CD4-positive, alpha-beta T cell treated with Interleukin-10 for 1 hour (primary cell): ENCODE measurements at places on chromosomes 5 and 9.

- no peak for DNase-seq
Observed at GRCh38 chr5:119721775-119722174, 92.4 kb downstream of the FAM170A start.

DNA sequence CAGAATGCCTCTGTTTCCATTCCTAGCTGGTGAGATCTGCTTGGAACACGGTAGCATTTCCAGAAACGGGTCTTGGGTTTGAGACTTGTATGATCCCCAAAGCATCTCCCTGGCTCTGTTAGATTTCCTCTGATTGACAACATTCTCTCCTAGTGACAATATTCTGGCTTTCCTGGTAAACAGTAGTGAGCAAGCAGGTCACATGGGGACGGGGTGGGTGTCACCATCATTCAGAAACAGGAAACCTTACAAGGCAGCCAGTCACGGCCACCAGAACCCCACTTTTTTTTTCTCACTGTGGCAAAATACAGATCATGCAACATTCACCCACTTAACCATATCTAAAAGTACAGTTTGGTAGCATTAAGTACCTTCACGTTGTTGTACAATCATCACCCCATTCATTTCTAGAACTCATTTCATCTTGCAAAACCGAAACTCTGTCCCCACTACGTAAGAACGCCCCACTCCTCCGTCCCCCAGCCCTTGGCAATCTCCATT, 90.1 kb upstream of the LMX1B start:
- DNase-seq: peak; percentile 47

DNA sequence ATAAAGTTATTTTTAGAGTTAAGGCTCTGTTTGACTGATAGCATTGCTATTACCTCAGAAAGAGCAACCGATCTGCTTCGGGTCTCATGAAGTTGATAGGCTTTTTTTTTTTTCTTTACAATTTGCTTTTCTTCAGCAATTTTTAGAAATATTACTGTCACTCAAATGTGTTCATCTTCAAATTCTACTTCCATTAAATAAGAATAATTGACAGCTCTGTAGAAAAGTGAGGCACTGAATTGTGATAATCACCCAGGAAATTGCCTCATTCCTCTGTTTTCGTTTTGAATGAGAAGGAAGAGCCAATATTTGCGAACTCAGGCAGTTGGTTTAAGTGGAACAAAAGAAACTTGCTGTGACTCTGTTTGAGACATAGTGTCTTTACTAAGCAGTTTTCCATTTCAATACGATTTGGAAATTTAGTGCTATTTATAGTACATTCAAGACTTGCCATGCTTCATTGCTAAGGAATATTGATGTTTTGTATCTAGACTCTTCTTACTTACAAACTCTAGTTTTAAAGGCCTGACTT, 700.5 kb upstream of the CDH10 start:
- DNase-seq: no peak

DNA sequence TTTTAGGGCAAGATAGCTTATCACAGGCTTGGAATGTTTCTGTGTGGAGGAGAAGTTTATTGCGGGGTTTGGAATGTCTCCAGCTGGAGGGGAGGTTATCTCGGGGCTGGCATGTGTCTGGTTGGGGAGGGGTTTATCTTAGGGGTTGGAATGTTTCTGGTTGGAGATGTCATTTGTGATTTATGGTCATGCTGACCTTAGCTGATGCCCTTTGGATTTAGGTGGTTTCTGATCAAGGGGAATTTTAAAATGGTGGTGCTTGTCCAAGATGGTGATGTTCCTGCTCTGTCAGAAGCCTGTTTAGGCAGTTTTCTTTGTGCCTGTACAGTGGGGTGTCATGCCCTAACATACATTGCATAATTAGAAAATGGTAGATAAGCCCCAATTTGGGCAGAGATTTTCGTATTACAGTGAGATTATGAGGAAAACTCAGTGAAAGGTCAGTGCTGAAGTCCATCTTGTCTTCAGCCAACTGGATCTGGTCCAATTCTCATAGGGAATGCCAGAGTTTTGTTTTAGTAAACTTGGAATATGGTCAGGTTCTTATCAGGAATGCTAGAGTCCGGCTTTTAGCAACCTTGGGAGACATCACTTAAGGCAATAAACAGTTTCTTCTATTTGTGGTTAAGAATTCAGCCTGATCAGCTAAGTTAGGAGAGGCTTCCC, 14.3 kb downstream of the CDK20 start:
- DNase-seq: no peak

DNA sequence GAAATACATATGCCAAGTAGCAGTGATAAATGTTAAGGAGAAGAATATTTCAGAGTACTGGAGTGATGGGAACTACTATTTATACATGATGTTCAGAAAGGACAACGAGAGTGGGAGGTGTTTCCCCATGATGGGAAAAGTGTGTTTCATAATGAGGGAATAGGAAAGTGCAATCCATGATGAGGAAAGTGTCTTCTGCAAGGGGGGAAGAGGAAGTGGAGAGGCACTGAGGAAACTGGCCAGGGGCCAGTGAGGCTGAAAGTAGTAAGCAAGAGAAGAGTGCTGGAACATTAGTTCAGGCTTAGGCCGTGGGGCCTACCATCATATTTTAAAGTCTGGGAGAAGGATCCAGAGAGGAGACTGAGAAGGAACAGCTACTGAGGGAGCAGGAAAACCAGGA, 327.2 kb downstream of the SLF1 start:
- no peak for DNase-seq

GRCh38 chr5:142836048-142836447, 65.9 kb downstream of the ARHGAP26 start:
- DNase-seq: no peak

DNA sequence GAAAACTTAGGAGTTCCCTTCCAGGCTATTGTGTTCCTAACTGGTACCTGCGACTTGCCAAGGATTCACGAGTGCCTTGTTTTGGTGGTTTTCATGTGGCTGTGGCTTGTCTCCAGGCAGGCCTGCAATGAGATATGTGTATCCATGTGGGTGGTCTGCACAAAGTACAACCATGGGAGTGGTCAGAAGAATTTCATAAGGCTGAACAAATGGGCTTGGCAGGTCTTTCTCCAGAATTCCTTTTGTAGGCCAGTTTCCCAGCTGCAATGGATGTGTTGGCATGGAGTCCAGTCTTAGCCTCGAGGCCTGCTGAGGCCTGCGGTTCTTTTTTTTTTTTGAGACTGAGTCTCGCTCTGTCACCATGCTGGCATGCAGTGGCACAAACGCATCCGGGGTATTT, 28.8 kb upstream of the MELK start:
- no peak for DNase-seq

DNA sequence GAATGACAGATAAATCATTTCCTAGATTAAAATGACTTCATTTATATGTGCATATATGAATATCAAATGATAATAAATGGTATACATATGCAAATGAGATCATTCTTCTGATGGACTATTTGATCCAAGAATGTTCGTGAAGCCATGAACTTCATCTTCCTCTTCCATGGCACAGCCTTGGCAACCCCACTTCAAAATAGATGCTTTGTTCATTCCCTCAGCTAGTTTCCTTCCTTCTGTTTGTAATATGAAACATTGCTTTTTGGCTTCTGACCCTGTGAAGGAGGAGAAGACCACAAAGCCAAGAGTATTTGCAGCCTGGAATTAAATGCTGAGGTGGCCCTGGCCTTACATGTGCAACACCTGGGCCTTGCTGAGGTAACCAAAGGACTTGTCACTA, 106.8 kb upstream of the LIFR start:
- no peak for DNase-seq

DNA sequence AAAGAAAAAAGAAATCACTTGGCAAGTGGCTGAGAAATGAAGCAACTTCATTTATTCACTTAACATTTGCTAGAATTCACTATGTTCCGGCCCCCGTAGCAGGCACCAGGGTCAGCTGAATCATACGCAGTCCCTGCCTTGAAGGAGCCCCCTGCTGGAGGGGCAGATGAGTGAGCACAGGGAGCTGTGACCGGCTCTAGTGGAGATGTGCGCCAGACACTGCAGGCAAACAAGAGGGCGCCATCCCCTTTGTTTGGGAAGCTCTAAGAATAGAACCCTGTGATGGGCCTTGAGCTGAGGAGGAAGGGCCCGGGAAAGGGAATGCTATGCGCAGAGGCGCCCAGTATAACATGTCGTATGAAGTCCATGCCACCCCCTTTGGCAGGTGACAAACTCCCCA, 20.2 kb upstream of the RPL26L1 start:
- DNase-seq: no peak

DNA sequence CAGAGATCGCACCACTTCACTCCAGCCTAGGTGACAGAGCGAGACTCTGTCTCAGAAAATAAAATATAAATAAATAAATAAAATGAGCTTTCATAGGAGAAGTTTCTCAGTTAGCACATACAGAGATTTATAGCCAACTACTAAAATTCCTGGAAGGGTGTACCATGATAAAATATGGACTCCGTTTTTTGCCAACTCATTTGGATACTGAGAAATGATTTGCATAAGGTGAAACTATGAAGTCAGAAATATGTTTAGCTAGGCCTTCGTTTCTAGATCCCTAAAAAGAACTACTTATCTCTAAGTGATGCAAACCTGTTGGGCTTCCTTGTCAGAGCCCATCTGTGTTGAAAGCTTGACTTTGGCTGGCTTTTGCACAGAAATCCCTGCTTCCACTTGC, 56.9 kb upstream of the SLC1A1 start:
- DNase-seq: no peak

GRCh38 chr5:31815376-31815775, 176.4 kb downstream of the PDZD2 start:
- DNase-seq: no peak
